ENCODE measurements at places on chromosomes 6 and 20.

DNA sequence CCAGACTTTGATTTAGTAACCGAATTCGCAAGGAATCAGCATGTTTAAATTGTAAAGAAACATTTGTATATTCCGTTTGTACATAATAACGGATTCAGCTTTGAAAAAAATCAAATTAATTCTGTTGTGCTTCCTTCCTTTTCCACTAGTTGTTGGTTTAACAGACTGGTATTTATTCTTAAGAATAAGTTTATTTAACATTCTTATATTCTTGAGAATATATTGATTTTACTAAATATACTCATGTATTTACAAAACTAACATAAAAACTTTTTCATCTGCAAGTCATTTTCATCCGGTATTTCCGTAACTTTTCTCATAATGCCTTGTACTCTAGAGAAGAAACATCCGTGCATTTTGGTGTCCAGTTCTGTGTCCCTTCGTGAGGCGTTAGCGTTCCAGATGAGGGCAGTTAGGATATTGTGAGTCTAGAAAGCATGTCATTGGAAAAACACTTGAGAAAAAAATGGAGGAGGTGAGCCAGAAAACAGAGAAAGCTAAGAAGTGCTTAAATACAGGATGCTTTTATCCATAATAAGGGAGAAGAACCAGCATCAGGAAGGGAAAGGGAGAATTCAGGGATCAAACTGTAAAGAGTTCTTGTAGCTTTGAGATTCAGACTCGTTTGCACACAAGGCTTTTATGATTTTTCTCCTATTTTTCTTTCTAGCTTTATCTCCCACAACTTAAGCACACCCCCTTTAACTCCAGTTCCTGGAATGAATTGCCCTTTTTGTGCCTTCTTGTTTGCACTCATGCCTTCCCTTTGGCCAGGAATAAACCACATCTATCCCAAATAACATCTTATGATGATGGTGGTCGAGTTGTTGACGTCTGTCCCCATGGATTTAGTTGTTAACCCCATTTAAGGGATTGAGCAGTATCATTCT is 1.8 kb downstream of the WRNIP1 start:
- DNase-seq: no peak

GRCh38 chr6:7042056-7042653 is 65.6 kb upstream of the RREB1 start:
- no peak for DNase-seq

GRCh38 chr20:15716256-15716655 is 857.0 kb downstream of the KIF16B start:
- no peak for DNase-seq

DNA sequence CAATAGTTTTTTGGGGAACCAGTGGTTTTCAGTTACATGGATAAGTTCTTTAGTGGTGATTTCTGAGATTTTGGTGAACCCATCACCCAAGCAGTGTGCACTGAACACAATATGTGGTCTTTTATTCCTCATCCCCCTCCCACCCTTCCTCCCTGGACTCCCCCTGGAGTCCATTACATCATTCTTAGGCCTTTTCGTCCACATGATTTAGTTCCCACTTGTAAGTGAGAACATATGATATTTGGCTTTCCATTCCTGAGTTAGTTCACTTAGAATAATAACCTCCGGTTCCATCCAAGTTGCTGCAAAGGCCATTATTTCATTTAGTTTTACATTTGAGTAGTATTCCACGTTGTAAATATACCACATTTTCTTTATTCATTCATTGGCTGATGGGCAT is 28.3 kb downstream of the RPP40 start:
- no peak for DNase-seq

GRCh38 chr6:17986656-17987446 is 584 bp downstream of the KIF13A start:
- DNase-seq: no peak

GRCh38 chr6:12229332-12229731 is 60.8 kb upstream of the EDN1 start:
- no peak for DNase-seq

DNA sequence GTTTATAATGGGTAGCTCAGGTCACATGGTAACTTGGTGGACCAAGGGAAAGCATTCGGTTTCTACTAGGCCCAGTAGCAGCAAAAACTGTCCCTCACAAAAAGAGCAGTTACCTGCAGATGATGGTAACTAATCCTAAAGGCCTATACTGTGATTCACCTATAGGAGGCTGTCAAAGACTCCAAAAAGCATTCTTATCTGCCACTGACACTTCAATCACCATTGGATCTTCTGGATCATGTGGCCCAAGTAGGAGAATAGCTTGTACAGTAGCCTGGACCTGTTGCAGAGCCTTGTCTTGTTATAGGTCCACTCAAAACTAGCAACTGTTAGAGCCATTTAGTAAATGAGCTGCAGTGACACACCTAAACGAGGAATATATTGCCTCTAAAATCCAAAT is 23.2 kb upstream of the FILIP1 start:
- no peak for DNase-seq

- DNase-seq: no peak
Observed at GRCh38 chr20:44142413-44142812, 44.6 kb downstream of the JPH2 start.

DNA sequence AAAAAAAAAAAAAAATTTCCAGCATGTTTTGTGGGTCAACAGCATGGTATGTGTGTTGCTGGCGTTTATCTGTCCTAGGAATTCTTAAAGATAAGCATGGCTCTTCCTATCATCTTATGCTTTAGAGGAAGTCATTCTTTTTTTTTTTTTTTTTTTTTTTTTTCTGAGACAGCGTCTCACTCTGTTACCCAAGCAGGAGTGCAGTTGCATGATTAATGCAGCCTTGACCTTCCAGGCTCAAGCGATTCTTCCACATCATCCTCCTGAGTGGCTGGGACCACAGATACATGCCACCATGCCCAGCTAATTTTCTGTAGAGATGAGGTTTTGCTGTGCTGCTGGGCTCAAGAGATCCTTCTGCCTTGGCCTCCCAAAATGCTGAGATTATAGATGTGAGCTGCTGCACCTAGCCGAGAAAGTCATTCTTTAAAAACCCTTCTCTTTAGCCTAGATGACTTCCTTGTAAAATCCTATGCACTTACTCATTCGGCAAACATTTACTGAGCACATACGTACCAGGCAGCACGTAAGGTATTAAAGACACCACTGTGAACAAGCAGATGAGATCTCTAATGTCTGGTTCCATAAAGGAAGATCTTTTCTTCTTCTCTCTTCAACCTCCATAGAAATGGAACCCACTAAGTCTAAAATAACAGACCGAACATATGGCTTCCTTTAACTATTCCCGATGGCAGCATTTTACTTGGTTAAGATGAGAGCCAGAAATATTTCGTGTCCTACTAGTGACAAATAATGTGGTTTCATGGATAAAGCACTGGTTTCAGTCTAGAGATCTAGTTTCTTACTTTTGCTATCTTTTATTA is 122.4 kb downstream of the RIN2 start:
- DNase-seq: peak; percentile 72

- no peak for DNase-seq
Observed at GRCh38 chr6:163165922-163166321, 248.6 kb upstream of the QKI start.

DNA sequence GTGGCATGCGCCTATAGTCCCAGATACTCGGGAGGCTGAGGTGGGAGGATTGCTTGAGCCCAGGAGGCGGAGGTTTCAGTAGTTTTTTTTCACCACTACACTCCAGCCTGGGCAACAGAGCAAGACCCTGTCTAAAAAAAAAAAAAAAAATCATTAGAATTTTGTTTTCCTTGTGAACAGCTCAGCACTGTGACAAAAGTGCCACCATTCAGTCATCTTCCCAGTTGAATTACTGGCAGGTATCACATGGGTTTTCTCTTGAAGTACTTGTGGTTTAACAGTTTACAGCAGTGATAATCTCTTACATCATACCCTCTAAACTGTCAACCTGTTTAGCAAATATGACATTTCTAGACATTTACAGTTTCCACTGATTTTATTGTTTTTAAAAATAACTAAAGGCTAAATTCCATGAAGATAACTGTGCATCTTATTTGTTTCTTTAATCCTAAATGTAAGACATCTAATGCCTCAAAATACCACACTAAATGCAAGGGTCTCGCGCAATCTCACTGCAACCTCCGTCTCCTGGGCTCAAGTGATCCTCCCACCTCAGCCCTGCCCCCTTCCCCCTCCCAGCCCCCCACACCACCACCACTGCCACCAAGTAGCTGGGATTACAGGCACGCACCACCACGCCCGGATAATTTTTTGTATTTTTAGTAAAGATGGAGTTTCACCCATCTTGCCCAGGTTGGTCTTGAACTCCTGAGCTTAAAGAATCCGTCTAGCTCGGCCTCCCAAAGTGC is 7.0 kb downstream of the TRPC4AP start:
- DNase-seq: no peak

DNA sequence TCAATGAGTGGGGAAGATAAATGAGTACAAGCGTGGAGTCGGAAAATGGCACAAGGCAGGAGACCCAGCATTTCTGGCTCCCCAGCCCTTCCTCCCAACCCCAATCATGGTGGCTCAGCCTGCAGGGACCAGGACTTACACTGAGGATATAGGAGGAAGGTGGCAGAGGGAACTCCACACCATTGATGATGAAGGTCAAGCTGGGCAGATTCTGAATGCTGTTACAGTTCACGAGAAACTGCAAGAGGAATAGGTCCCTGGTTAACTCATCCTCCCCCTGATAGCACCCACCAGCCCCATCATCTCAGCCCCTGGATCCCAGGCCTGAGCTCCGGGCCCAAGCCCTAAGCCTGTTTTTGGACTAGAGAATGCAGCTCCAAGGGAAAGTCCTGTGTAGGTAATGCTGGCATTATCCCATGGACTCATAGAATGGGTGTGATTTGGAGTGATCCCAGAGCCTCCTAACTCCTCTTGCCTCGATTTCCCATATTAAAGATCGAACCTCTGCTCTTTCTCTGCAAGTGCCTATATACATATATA is 2.3 kb upstream of the TFEB start:
- no peak for DNase-seq

DNA sequence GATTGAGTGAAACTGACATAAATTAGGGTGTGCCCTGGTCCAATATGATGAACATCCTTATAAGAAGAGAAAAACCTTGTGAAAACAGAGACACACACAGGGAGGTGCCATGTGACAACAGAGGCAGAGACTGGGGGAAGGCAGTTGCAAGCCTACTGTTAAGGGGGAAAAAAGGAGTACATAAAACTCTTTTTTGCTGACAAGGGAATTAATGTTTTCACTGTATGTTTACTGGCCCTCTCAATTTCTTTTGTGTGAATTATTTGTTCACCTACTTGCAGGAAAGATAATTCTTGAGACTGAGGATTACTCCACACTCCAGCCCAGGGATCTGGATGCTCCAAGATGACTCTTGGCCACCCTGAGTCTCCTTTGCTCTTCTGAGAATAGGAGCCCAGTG is 12.1 kb upstream of the NRSN1 start:
- DNase-seq: no peak

DNA sequence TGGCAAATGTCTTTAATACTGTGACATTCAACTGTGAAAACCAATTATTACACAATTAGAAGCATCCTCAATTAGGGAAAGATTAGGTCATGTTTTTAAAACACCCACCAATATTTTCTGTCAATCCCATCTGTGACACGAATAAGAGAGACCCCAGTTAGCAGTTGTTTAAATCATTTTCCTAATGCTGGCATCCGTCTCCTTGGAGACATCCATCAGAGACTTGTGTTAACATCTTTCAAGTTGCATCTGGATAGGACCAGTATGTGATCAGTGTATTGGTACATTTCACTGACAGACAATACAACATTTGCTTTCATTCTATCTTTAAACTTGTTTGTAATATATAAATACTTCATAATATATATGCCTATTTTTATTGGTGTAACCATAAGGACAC is 420.7 kb upstream of the RNF217 start:
- DNase-seq: no peak

DNA sequence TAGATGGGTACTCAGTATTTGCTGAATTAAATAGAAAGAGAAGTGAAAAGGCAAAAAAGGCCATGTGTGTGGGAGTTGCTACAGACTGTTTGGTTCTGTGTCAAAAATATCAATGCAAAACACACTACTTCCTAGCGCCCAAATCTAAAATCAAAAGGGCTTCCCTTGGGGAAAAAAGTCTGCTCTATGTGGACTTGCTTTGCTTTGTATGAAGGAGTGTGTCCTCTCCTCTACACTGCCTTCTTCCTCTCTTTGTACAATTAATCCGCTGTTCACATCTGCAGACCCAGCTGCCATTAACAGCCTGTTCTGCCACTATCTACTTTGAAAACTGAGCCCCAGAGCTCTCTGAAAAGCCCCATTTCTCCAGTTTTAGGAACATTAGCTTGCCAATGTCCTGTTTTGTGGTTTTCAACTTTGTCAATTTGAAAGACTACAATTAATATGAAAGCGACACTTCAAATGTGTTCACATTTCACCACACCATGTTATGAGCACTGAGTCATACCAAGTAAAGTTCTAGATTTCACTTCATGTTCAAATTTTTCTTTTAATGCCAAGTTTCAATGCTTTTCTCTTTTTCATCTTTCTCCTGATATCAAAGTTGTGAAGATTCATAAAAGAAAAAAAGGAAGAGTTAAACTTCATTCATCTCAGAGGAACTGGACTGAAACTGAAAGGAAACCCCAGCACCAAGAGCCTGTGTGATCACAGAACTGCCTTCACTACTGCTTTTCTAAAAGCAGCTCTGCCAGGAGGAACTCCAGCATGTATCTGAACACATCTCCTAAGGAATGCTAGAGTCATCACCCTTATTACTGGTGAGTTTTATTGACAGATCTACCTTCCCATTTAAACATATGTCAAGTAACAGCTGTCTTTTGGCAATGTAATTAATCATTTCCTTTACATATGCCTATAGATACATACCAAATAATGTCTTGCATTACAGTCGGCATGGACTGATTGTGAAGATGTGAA is 102.6 kb downstream of the KIF13A start:
- DNase-seq: no peak

GRCh38 chr6:89934685-89935366 is 40.6 kb downstream of the GJA10 start:
- DNase-seq: no peak

GRCh38 chr6:13447949-13448724 is 39.3 kb downstream of the GFOD1 start:
- no peak for DNase-seq

GRCh38 chr6:165635965-165636364 is 27.1 kb downstream of the PDE10A start:
- no peak for DNase-seq

GRCh38 chr6:47478233-47479139 is 897 bp downstream of the CD2AP start:
- no peak for DNase-seq

DNA sequence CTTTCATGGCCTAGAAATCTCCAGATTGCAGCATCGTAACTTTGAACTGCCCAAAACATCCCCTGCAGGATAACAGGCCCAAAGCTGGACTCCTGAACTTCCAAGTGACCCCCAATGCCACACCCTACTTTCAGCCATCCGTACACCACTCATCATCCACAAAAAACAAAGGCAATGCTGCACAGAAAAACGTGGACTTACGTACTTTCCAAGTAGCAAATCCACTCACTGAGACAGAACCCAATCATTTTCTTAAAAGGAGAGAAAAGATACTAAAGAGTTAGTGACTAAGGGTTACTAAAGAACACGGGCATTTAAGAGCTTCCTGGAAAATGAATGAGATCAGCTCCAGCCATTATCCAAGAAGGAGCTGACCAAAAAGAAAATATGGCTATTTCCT is 211.0 kb downstream of the WDR27 start:
- DNase-seq: peak; percentile 40

Data from AG09309 (cell line).